Neural crest cell (in vitro differentiated cells): ENCODE measurements at places on chromosomes 7 and 10.

GRCh38 chr7:155300641-155301452, 3.2 kb downstream of the INSIG1 start:
- no peak for DNase-seq

DNA sequence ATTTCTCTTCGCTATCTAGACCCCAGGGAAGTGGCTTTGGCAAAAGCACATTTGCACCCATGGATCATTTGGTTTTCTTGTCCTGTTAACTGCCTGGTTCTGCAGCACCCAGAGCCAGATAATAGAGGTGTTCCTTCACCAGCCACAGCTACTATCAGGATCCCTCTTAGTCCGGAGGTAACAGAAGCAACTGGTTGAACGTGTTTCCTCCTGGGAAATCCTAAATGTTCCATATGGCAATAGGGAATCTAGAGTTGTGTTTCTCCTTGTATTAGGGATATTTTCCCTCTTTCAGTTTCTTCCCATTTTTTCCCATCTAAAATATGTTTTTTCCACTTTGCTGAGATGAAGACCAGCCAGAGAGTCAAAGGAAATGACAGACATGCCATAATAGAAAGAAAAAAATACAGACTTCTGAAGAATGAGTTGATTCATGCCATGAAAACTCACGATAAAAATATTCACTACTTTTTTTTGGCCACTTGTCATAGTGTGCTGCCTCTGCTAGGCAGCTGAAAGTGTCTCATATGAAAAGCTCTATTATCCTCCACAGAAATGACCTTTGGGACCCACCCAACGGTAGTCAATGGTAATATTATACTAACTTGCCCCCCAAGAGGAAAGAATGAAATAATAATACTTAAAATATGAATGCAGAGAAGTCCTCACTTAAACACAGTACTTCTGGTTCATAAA, 472.8 kb downstream of the KCNMA1 start:
- no peak for DNase-seq

DNA sequence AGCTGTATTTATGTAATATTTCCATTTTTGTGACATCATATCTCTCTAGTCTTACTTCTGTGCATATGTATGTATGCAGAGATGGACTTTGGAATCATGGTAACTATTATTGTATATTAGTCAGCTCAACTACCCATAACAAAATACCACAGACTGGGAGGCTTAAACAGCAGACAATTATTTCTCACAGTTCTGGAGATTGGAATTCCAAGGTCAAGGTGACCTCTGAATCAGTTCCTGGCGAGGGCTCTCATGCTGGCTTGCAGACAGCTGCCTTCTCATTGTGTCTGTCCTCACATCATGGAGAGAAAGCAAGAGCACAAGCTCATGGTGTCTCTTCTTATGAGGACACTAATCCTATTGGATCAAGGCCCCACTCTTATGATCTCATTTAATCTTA, 79.1 kb downstream of the RAMP3 start:
- DNase-seq = no peak

GRCh38 chr7:150971242-150972022, 6.7 kb downstream of the KCNH2 start:
- no peak for DNase-seq

- no peak for DNase-seq
Measured at GRCh38 chr7:34330308-34330707, 327.7 kb upstream of the NPSR1 start.

DNA sequence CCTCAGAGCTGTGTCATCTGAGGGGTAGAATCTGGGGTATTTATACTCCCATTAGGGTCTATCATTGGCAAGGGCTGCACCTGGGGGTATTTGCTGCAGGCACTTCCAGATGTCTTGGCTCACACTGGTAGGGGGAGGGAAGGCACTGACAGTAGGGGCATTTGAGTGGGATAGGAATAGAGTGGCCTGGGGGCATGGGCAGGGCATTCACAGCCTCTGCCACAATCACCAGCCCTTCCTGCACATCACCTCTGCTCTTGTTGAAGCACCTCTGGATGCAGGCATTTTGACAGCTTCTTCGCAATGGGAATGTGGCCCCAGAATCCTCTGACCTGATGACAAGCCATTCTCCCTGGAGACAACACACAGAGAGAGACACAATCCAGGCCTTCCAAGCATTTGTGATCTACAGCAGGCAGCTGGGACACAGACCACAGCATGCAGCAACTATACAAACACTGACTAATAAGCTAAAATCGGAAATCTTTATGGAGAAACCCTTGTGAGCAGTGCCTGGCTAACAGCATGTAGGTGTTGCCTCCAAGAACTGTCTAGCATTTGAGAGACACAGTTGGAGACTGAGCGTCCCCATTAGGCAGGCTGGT, 178.5 kb downstream of the KCNMA1 start:
- no peak for DNase-seq
